Bronchial epithelial cell (primary cell): ENCODE measurements at places on chromosomes 3 and 15. TPM values are rescaled to one million over a fixed set of nuclear protein-coding genes. Genes with fewer than 3 reads are reported as not detected.
A peak's percentile ranks its signal among the peaks of the same experiment; 100 is the strongest.

The RPP25 gene
- total RNA-seq: 3.3 and 8.7 TPM in 2 replicates

- no peak for DNase-seq
Observed at GRCh38 chr3:31227131-31227562, 305.6 kb upstream of the STT3B start.

GRCh38 chr3:47473391-47473790, 2.4 kb downstream of the SCAP start:
- peak; percentile 37 for DNase-seq

GRCh38 chr3:140995881-140996280, 54.2 kb downstream of the SLC25A36 start:
- no peak for DNase-seq

The KIF23 gene
- total RNA-seq: 3.7 and 7.3 TPM in 2 replicates

The CPLX3 gene
- not detected in 2 replicates for total RNA-seq
